ENCODE measurements at places on chromosomes 1 and 21.

GRCh38 chr1:214603819-214604252 is 841 bp downstream of the CENPF start:
- H3K27ac ChIP-seq: peak overlapping the region; percentile 30
- H3K4me3 ChIP-seq: peak overlapping the region; percentile 89
- H3K4me1 ChIP-seq: peaks cover 9% of the 10 kb centered on the region
- H3K27me3 ChIP-seq: no peaks in the 10 kb centered on the region
- DNase-seq: peak; percentile 26

- no peak overlapping the region for H3K27ac ChIP-seq
- peaks cover 10% of the 10 kb centered on the region for H3K4me1 ChIP-seq
- no peaks in the 10 kb centered on the region for H3K36me3 ChIP-seq
- H3K4me3 ChIP-seq: no peak overlapping the region
- H3K27me3 ChIP-seq: no peaks in the 10 kb centered on the region
Observed at GRCh38 chr1:3459940-3460671, 5.6 kb downstream of the ARHGEF16 start.

DNA sequence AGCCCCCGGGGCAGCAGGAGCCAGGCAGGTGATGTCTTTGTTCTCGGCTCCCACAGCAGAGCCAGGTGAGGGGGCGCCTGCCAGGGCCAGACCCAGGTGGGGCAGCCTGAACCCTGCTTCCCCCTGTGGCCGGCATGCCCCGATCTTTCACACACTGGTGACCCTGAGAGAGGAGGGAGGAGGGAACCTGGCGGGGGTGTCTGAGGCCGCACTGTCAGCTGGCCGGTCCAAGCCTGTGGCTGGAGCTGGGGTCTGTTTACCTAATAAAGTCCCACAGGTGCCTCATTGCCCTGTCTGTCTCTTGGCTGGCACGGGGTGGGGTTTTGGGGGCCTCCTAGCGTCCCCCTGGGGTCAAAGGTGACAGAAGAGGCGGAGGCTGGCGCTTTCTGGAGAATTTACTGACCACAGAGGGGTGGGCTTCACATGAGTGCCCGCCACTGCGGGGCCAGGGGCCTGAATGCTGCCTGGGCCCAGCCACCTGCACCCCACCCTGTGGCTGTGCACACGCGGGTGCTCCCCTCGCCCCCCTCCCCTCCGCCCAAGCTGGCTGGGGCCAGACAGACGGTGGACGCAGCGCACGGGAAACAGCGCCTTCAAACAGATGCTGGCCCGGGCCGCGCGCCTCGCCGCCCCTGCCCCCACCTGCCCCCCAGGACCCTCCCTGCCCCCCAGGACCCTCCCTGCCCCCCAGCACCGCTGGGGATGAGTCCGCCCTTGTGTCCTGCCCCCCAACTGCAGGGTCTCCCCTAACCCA is 5.8 kb downstream of the TMEM240 start:
- no peak overlapping the region for H3K27ac ChIP-seq
- H3K4me1 ChIP-seq: no peaks in the 10 kb centered on the region
- no peaks in the 10 kb centered on the region for H3K27me3 ChIP-seq
- no peaks in the 10 kb centered on the region for H3K36me3 ChIP-seq
- H3K4me3 ChIP-seq: no peak overlapping the region
- no peak for DNase-seq

- H3K4me3 ChIP-seq: no peak overlapping the region
- H3K36me3 ChIP-seq: no peaks in the 10 kb centered on the region
- H3K27me3 ChIP-seq: no peaks in the 10 kb centered on the region
- no peak overlapping the region for H3K27ac ChIP-seq
- DNase-seq: no peak
Observed at GRCh38 chr1:176904057-176904751, 260.3 kb downstream of the ASTN1 start.

DNA sequence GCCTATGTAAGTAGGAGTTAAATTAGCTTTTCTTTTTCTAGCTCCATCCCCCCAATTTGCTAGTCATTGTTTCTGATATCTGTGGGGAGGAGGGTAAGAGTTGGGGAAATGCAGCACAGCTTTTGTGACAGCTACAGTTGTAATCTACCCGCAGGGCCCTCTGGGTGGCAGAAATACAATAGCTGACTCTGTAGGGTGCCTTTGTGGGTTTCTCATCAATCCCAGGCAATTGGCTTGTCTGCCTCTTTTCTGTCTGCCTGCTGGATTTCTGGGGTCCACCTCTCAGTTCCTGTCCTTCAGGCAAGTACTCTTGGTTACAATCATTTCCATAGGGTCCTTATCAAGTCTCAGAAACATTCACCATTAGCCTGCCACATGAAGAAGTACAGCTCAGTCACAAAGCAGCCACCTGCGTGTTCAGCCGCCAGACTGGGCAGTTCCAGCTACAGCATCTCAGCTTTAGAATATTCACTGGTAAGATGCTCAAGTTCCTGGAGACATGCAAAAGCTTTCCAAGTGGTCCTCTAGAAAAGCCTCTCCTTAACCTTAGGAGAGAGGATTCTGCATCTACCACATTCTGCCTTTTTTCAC is 19.2 kb upstream of the SLC44A5 start:
- H3K36me3 ChIP-seq: no peaks in the 10 kb centered on the region

GRCh38 chr1:201456499-201457309 is 12.3 kb downstream of the PHLDA3 start:
- H3K27ac ChIP-seq: no peak overlapping the region
- DNase-seq: no peak
- no peaks in the 10 kb centered on the region for H3K36me3 ChIP-seq
- peaks cover 13% of the 10 kb centered on the region for H3K4me1 ChIP-seq
